ENCODE measurements at places on chromosomes 1 and 21. TPM values are rescaled to one million over a fixed set of nuclear protein-coding genes. Genes with fewer than 3 reads are reported as not detected.

DNA sequence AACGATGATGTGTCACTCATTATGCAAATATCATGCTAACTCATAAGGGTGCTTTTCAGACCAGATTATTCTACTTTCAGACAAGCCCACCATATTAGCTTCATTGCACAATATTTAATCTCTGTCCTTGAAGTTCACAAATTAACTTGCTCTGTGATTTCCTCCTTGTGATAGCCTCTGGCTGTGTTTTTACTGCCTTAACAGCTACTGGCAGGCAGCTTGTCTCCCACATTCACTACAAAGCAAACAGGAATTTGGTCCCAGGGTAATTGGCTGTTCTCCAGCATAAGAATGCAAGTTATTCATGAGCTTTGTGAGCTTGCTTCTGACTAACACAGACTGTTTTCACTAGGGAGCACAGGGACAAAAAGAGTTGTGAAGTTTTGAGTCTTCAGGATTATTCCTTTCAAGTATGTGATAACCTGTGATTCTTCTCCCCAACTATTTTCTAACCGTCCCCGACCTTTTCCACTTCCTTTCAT lies 87.9 kb upstream of the HMCN1 start:
- no peaks in the 10 kb centered on the region for H3K4me1 ChIP-seq
- H3K4me3 ChIP-seq: peak overlapping the region; percentile 18
- H3K27ac ChIP-seq: peak overlapping the region; percentile 36

DNA sequence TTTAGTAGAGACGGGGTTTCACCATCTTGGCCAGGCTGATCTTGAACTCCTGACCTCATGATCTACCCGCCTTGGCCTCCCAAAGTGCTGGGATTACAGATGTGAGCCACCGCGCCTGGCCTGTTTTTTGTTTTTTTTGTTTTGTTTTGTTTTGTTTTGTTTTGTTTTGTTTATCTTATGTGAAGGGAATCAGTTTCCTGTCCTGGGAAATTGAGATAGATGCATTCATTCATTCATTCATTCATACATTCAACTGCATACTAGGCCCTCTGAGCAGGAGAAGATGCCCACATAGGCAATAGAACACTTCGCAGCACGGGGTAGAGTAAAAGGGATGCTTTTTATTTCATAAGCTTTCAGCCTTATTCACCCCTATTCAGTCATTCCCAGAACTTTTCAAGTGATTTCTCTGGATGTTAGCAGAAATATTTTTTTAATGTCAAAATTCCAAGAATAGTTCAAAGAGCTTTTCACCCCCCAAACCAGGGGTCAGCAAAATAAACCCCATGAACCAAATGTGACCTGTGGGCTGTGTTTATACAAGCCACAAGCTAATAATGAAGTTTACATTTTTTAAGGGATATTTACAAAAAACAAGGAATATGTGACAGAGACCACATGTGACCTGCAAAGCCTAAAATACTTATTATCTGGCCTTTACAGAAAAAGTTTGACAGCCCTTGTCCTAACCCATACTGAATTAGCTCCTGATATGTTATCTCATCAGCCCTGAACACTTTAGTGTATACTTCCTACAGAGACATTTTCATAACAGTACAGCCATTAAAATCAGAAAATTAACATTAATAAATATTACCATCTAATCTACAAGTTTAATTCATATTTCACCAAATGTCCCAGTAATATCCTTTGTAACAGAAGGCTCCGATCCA lies 127.1 kb downstream of the MAST2 start:
- H3K4me3 ChIP-seq: no peak overlapping the region
- no peaks in the 10 kb centered on the region for H3K36me3 ChIP-seq
- no peak for DNase-seq
- H3K27me3 ChIP-seq: no peaks in the 10 kb centered on the region

DNA sequence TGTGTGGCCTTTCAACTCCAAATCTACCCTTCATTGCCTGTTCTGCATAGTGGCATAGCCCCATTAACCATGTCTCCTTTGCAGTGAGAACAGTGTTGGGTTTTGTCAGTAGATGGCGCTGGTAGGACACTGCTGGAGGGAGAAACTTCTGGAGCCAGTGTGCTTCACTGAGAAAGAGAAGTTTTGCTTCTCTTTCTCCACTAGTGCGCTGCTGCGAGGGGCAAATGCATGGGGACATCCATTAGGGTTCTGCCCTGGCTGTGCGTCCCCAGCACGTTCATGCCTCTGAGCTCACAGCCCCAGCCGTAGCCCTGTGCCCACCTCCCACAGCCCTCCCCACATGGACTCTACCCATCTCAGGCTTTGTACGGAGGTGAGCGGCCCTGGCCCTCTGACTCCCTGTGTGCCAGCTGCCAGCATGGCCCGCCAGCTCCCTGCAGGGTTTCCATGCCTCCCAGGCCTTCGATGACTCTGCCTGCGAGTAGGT lies 53.1 kb downstream of the RIMS3 start:
- no peaks in the 10 kb centered on the region for H3K4me1 ChIP-seq
- no peaks in the 10 kb centered on the region for H3K27me3 ChIP-seq
- DNase-seq: peak; percentile 49

GRCh38 chr1:172547071-172547470 lies 14.1 kb downstream of the SUCO start:
- no peaks in the 10 kb centered on the region for H3K4me1 ChIP-seq
- H3K36me3 ChIP-seq: no peaks in the 10 kb centered on the region
- peak; percentile 33 for DNase-seq
- H3K27ac ChIP-seq: no peak overlapping the region

JMJD4 gene
- 26.7 TPM for total RNA-seq

ZNF695 gene
- 2.6 TPM for total RNA-seq
